ENCODE measurements at places on chromosomes 5 and 9.
A peak's percentile ranks its signal among the peaks of the same experiment; 100 is the strongest.

GRCh38 chr9:137482094-137482781, 23.1 kb upstream of the NSMF start:
- DNase-seq: no peak

DNA sequence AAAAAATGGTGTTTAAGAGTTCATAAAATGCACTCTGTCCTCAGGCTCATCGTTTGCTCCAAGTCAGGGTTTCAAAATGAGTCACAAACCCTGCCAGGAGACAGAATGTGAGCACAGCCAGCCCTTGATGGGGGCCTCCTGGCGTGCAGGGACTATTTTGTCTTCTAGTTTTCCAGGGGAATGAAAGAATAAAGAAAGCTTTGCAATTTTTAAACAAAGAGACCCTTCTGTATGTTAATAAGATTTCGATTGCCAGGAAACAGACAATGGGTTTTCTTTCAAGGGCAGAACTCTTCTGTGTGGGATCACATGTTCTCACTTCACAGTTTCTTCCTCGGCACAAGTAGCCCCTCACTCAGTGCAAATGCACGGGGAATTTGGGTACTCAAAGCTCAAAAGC, 121.4 kb upstream of the C6 start:
- no peak for DNase-seq

DNA sequence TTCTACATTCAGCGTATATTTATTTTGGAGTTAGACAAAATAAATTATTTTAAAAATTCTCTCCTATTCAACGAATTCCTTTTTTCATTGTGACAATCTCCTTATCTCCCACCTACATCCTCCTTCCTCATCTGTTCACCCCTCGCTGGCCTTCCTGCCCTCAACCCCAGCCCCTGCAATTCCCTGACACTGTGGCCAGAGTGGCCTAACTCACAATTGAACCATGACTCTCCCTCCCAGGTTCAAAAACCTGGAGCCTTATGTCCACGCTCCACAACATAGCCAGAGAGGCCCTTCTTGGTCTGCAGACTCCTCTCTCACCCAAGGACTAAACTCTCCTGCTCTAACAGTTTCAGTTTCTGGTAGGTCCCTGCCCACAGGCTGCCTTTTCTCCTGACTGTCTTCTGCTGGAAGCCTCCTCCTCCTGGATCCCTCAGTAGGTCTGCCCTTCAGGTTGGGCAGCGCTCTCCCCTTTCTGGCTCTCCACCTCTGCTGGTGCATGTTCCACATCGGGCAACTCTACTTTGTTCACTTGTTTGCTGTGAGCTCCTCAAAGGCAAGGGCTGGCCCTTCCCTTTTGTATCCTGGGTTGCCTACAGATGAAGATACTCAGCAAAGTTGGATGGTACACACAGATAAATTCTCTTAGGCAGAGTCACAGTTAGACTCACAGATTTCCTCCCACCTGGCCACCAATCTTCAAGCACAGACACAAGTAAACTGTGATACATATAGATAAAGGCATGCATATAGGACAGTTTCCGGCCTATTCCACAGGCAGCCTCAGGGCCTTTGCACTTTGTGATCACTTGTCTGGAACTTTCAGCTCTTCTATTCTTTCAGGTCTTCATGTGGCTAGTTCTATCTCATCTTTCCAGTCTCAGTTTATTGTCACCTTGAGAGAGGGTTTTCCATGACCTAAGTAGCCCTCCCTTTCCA, 19.8 kb upstream of the MYORG start:
- no peak for DNase-seq

DNA sequence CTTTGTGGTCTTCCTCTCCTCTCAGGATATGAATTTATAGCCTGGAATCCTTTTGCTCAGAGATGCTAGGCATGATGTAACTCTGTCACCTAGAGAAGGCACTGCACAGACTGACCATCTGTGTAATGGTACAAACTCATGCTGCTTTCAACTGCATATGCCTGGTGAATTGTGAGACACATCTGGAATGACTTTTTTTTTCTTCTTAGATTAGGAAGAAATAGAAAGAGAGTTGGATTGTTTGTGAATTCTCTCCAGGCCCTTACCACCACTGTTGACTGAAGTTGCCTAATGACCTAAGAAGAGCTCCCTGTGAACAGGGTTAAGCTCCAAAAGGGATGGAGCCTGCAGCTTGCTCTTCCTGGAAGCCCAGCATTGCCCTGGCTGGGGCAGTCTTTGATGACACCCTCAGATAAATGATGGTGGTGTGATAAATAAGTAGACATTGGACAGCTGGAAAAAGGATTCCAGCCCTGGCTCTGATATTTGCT, 47.8 kb upstream of the TRIM32 start:
- DNase-seq: no peak

DNA sequence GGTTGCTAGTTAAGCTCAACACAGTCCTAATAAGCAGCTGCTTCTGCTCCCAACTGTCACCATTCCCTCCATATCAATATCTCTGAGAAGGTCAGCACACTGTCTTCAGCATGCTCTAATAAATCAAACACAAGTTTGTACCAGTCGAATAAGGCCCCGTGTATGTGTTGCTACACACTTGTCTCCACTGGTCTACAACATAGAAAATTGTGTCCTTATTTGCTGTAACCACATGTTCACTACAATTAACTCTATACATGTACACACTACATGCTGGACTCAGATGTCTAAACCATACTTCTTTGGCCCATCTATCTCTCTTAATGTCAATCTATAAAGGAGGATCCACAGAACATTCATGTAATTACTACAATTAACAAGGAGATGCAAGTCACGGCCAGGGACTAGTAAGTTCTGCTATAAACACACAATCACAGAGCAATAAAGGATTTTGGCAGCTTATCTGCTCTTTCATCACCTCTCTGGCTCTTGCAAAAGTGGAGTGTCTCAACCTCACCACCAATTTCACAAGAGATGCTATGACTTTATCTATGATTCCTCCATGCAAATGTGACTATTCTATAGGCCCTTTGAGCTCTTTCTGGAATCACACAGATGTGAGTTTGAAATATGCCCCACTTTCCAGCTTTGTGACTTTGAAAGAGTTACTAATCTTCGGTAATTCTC, 143.9 kb downstream of the SEMA5A start:
- DNase-seq: no peak

DNA sequence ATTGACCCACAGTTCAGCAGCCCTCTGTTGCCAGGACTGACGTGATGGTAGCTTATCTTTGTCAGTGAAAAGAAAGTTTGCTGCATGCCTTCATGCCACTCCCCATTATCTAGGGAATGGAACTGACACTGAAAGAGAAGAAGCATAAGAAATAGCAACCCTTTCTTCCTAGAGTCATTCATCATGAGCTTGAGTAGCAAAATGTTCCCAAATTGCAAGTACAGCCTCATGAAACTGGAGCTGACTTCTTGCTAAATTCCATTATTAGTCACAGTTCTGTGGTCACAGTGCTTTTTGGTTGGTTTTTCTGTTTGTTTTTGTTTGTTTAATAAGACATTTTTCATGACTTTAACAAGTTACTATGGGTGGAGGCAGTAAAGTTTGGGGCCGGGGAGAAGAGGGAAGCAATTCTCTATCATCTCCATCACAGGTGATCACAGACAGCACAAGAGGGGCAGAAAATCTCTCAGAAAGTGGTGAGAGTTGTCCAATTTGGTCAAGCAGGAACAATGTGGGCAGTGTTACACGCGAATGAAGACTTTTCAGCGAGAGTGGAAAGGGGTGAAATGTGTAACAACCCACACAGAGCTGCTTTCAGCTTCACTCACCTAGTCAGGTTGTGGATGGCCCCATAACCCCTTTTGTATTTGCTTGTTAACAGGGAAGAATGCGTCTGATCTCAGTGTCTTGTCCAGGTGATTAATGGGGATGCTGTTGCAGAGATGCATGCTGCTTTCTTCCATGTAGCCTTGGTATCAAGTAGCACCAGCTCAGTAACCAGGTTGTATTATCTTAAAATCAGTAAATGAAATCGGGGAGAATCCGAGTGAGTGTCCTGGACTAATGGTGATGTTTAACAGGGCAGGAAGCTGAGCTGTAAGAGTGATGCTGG, 440.4 kb downstream of the DMRT2 start:
- DNase-seq: no peak

DNA sequence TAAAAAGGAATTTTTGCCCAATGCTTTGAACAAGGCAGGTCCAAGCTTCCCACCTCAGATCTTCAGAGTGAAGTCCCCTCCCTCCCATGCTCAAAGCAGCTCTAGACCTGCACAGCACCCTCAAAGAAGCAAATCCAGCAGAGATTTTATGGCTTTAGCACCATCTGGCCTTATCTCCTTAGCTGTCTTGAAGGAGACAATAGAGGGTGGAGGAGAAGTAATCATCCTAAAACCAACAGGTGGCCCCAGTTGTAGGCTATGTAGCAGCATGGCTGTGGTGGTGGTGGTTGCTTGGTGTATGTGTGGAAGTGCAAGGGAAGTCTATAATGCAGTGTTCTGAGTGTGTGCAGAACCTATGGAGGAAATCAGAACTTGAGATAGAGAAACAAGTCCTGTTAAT, 140.1 kb downstream of the GRIA1 start:
- no peak for DNase-seq

- peak; percentile 28 for DNase-seq
These were observed 25.9 kb upstream of the IDNK start for GRCh38 chr9:83596899-83597504.

GRCh38 chr5:37900692-37901091, 60.9 kb upstream of the GDNF start:
- DNase-seq: no peak

- no peak for DNase-seq
These were observed 37.4 kb downstream of the SNX24 start for GRCh38 chr5:122882831-122883230.

GRCh38 chr5:175317872-175318271, 126.1 kb downstream of the DRD1 start:
- DNase-seq: no peak

GRCh38 chr9:36725777-36726356, 153.2 kb downstream of the MELK start:
- DNase-seq: no peak

DNA sequence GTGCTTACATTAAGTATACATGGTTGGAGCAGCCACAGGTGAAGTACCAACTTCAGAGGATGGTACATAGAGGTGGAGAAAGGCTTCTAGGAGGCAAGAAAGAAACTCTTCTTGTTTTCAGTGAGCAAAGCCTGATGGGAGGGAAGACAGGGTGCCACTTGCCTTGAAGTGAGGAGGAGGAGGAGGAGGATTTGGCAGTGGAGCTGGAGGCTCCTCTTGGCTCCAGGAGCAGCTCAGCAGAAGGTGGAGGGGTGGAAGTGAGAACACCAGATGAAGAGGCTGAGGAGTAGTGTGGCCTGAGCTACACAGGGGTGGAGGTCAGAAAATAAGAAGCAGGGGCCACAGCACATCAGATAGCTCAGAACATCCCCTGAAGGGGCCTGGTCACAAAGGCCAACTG, 91.1 kb upstream of the SHISAL2B start:
- DNase-seq: no peak

DNA sequence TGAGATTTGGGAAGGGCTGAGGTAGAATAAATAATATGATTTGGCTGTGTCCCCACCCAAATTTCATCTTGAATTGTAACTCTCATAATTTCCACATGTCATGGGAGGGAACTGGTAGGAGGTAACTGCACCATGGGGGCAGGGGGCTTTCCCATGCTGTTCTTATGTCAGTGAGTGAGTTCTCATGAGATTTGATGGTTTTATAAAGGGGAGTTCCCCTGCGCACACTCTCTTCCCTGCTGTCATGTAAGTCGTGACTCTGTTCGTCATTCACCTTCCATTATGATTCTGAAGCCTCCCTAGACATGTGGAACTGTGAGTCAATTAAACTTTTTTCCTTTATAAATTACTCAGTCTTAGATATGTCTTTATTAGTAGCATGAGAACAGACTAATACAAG, 115.5 kb upstream of the STARD4 start:
- no peak for DNase-seq

DNA sequence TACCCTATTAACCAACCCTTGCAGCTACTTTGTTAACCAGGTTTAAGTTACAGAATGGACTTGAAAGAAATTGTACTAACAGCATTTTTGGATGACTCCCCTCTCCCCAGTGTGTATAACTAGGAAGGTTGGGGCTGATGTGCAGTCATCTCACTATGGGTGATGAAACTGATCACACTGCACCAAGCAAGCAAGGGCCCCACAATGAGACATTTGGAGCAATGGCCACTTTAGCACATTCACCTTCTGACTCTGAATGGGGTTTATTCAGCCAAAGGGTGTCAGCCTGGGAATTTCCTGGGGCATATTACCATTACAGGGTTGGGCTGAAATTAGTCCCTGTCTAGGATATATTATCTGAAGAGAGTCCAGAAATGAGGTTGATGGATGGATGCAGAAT, 18.7 kb upstream of the CYFIP2 start:
- no peak for DNase-seq

DNA sequence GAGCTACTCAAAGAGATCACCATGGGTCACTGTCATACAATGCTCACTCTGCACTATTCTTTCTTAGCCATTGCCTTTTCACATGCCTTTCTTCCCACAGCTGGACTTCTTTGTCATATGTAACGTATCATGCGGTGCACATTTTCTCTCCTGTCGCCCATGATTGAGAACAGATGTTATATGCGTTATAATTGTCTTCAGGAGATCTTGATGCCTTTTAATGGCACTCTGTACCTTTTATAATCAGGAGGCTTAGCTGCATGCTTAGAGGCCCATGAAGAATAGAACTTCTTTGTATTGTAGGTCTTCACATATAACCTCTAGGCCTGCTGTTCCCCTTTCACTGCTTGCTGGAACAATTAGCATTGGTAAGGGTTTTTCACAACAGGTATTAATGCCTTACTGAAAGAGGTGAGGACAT, 436.1 kb downstream of the CDH10 start:
- DNase-seq: no peak

- DNase-seq: no peak
These were observed 499 bp downstream of the FBLL1 start for GRCh38 chr5:168529374-168530234.

- DNase-seq: no peak
These were observed 77.7 kb downstream of the EFNA5 start for GRCh38 chr5:107593009-107593408.

- no peak for DNase-seq
These were observed 40.3 kb downstream of the ZNF354A start for GRCh38 chr5:178690208-178690607.

GRCh38 chr9:126222363-126222834, 104.2 kb upstream of the MVB12B start:
- no peak for DNase-seq

DNA sequence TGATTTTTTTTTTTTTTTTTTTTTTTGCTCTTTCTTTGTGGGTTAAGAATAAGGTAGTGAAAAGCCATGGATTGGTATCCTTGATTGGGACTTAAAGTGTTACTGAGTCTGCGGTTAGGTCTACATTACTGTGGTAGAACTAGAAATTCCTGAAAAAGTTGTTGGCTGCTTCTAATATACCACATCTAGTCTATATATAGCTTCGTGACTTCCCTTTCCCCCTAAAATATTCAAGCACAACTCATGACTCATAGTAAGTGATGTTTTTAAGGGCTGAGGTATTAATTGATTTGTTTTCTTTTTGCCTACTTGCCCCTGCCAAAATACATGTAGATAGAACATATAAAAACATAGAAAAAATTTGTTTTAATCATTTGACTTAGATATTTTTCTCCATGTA, 247.6 kb downstream of the TMEM232 start:
- DNase-seq: no peak

- no peak for DNase-seq
These were observed 12.6 kb upstream of the DENND1A start for GRCh38 chr9:123942542-123942941.

Measured in CD4-positive, alpha-beta T cell treated with Interleukin-21 for 1 hour (primary cell).